ENCODE measurements at places on chromosomes 16 and 17. TPM values are rescaled to one million over a fixed set of nuclear protein-coding genes. Genes with fewer than 3 reads are reported as not detected.

The ASIC2 gene
- total RNA-seq: not detected

The CNP gene
- 64.0 TPM for total RNA-seq

The B3GNT9 gene
- total RNA-seq: 5.2 TPM

The CMTM1 gene
- 4.1 TPM for total RNA-seq

The HSD17B1 gene
- 2.8 TPM for total RNA-seq

The MYH8 gene
- not detected for total RNA-seq

The DYNLRB2 gene
- not detected for total RNA-seq

The GNAO1 gene
- total RNA-seq: 0.92 TPM

The RNF112 gene
- total RNA-seq: not detected

The CORO6 gene
- 1.2 TPM for total RNA-seq

The CDK5R1 gene
- 0.49 TPM for total RNA-seq

The ATP1B2 gene
- total RNA-seq: not detected

DNA sequence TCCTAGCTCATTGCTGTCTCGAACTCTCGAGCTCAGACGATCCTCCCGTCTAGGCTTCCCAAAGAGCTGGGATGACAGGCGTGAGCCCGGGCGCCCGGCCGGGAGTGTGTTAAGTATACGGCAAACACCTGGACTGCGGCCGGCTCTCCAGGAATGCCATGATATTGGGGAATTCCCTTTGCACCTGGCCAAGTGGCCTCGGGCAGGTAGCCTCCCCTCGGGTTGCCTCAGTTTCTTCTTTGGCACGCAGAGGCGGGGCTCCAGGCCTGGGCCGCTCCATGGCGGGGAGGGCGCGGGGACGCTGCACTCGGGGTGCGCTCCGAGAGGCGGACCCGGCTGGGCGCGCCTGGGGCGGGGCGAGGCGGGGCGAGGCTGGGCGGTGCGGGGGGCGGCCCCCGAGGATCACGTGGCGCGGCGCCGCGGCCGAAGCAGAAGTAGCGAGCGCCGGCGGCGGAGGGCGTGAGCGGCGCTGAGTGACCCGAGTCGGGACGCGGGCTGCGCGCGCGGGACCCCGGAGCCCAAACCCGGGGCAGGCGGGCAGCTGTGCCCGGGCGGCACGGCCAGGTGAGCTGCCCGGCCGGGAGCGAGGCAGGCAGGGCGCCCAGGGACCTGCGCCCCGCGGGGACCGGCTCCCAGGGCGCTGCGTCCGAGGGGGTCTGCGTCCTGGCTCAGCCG is at the start of gene PLCG2:
PLCG2 (plus strand) TSS at position 431 of the 675 bp plus-strand sequence. CDS start 6,699 bp downstream, outside the sequence.
- DNase-seq: peak; percentile 51

DNA sequence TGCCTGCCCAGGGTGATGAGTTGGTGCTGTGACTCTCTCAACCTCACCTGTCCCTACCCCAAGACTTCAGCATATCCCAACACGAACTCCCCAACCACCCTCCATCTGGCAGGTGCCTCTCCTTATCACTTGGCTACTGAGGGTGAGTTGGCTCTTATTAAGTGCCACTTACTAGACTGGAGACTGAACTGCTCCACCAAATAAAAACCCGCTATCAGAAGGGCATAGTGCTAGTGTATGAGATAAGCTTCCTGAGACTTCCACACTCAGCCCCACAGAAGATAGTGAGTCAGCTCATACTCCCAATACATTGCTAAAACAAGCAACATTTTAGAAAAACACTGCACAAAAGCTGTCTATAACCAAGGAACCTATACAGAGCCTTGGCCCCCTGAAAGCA is 16.0 kb upstream of the CCL18 start:
- DNase-seq: no peak

DNA sequence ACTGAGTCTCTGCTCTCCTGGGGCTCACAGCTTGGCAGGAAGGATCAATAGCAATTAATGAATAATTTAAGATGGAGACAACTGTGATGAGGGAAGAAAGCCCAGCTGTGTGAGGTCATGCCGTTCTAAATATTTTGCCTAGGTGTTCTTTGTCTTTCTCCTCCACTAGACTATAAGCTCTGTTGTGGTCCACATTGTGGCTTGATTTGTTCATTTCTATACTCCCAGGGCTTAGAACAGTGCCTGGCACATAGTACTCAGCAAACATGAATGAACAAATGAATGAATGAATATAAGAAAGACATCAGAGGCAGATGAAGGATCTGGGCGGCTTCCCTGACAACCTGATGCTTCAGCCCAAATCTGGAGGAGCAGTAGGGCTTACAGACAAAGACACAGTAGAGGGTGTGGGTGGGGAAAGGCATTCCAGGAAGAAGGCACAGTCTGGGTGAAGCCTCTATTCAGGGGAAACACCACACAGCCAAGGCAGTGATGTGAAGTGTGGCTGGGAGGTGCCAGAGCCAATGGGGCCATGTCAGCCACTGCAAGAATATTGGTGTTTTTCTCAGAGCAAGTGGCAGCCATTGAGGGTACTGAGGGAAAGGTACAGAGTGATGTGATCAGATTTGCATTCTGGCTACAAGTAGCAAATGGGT is 8.3 kb downstream of the CDH13 start:
- no peak for DNase-seq

DNA sequence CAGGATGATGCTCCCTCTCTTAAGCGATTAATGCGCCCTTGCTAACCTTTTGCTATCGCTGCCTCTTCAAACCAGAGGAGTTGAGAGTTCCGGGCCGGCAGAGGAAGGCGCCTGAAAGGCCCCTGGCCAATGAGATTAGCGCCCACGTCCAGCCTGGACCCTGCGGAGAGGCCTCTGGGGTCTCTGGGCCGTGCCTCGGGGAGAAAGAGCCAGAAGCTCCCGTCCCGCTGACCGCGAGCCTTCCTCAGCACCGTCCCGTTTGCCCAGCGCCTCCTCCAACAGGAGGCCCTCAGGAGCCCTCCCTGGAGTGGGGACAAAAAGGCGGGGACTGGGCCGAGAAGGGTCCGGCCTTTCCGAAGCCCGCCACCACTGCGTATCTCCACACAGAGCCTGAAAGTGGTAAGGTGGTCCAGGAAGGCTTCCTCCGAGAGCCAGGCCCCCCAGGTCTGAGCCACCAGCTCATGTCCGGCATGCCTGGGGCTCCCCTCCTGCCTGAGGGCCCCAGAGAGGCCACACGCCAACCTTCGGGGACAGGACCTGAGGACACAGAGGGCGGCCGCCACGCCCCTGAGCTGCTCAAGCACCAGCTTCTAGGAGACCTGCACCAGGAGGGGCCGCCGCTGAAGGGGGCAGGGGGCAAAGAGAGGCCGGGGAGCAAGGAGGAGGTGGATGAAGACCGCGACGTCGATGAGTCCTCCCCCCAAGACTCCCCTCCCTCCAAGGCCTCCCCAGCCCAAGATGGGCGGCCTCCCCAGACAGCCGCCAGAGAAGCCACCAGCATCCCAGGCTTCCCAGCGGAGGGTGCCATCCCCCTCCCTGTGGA is 16.0 kb upstream of the STH start:
- DNase-seq: no peak

DNA sequence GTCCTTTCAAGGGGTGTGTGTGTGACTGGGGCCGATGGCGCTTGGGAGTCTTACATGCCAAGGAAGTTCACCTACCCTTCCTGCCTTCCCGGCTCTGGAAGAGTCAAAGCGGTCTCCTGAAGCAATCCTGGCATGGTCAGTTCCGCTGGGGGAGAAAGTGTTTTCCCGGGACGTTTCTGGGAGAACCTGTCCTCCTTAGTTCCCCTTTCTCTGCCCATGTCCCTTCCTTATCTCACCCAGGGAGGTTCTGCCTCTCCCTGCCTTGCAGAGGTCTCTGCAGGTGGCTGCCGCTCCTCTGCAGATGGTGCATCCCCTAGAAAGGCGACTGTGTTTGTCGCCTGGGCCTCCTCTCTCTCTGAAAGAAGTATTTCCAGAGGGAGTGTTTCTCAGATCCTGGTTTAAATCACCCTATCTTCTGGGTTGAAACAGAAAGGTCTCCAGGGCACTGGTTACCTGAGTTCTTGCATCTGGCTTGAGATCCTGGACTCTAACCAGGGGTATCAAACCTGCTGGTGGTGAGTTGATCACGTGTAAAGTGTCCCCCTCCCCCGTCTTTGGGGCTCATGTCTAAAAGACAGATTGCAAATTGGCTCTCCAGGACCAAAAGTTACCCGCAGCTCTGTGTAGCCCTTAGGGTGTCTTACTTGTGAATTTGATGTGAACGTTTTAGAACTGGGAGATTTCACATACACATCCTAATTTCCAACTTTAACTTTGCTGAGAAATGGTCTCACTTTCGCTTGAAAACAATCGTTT is 1.9 kb downstream of the PRKCB start:
- DNase-seq: no peak

GRCh38 chr16:3509470-3509928 is 8.7 kb downstream of the CLUAP1 start:
- DNase-seq: no peak

DNA sequence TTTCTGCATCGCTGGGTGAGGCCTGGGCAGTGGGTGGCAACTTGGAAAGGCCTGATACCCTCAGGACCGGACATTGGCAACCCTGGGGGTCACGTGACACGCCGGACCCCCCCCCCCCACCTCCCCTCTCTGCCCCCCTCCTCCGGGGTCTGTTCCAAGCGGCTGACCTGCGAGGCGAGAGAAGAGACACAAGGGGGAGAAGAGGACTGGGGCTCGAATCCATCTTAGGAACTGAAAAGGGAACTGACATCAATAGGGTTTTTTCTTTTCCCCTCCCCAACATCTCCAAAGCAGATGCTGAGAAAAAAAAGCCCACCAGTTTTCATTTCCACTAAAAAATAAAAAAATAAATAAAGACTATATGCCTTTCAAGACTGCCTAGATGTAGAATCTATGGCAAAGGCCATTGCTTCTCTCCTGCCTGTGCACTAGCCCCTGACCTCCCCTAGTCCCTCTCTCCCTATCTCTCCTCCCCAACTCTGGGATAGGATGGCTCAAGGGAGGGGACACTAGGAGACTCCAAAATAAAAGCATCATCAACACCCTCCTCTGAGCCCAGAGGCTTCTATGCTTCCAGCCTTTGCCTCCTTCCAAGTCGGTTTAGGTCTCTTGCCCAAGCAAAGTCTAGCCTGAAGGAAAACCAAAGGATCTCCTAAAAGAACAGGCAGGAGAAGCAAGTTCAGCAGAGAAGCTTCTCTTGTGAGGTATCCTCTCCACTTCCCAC is 7.7 kb upstream of the HOXB2 start:
- DNase-seq: no peak

DNA sequence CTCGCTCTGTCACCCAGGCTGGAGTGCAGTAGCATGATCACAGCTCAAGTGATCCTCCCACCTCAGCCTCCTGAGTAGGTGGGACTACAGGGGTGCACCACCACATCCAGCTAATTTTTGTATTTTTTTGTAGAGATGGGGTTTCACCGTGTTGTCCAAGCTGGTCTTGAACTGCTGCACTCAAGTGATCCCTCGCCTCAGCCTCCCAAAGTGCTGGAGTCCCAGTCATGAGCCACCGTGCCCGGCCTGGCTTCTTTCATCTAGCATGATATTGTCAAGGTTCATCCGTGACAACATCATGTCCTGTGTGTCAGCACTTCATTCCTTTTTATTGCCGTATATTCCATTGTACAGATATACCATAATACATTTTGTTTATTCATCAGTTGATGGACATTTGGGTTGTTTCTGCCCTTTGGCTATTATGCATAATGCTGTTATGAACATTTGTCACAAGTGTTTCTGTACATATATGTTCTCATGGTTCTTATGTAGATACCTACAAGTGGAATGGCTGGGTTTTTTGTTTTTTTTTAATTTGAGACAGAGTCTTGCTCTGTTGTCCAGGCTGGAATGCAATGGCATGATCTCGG is 3.4 kb upstream of the GHDC start:
- no peak for DNase-seq

GRCh38 chr17:29458066-29458465 is 67.9 kb downstream of the TAOK1 start:
- no peak for DNase-seq

GRCh38 chr17:77086433-77087010 is 54.2 kb upstream of the SEC14L1 start:
- peak; percentile 81 for DNase-seq

- DNase-seq: no peak
These were observed 70.2 kb downstream of the CCDC182 start for GRCh38 chr17:57674894-57675293.

GRCh38 chr16:49811644-49812334 is 44.1 kb downstream of the ZNF423 start:
- peak; percentile 47 for DNase-seq

DNA sequence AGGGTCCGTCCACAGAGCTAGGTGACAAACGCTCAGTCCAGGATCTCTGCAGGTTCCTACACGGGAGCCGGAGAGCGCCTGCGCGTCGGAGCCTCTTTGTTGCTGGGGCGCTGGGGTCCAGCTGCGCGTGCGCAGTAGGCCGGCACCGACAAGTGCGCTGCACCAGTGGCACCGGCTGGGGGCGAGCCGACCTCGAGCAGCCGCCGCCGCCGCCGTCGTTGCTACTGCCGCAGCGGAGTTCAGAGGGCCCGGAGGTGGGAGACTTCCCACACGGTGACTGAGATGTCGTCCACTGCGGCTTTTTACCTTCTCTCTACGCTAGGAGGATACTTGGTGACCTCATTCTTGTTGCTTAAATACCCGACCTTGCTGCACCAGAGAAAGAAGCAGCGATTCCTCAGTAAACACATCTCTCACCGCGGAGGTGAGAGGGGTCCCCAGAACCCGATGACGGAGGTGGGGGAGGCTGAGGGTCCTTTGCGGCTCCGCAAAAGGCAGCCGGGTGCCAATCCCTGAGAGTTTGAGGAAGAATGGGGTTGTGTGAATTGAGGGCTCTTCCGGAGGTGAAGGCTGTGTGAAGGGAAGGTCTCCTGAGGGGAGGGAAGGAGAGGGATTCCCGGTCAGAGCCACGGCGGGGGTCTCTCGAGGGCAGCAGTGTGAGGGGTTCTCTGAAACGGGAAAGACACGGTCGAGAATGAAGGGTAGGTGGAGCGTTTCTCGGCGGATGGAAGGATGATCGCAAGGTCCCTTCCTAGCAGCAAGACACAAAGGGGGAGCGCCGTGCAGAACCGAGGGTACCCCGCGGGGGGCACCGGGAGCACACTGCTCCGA is at the start of gene GDPD1:
GDPD1 (plus strand) TSS at position 184 of the 831 bp plus-strand sequence; CDS start at position 283, 99 bp downstream.
- DNase-seq: peak; percentile 93

DNA sequence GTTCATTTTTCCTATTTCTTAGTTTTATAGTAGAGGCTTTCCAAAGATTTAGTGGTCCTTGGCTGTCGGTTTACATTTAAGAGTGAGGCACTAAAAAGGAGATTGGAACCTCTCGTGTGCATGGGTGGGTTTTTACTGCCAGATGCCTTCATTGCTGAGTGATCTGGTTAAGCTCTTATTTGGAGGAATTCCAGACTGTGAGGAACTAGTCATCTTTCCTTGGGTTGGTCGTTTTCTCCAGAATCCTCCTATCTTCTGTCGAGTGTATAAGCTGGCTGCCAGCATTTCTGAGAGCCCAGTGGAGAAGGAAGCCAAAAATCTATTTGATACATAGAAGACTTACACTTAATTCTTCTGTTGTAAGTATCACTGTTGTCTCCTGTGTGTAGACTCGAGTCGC is 22.6 kb downstream of the IST1 start:
- peak; percentile 59 for DNase-seq

- DNase-seq: no peak
These were observed 13.4 kb downstream of the ITGAM start for GRCh38 chr16:31273187-31273586.

Measured in MG63 (cell line).